T follicular helper cell (primary cell): ENCODE measurements at places on chromosomes 5 and 9.
A peak's percentile ranks its signal among the peaks of the same experiment; 100 is the strongest.

- no peak for DNase-seq
Observed at GRCh38 chr9:18238752-18239447, 235.1 kb upstream of the ADAMTSL1 start.

GRCh38 chr9:97767891-97768290, 70.8 kb upstream of the XPA start:
- DNase-seq, result no peak

DNA sequence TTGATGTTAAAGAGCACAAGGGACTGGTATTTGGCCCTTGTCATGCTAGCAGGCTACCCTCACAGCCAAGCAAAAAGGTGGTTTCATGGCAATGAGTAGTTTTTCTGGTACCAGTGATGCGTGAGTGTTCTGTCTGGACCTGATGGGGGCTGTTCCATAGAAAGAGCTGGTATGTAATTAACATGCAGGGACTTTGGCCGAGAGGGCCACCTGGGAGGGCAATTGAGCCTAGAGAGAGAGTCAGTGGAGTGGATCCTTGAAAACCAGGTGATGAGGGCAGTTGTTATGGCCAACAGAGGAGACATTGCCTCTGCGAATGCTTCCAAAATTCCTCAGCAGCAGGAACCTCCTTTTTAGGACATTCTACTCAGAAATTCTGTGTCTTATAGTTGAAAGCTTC, 383.3 kb downstream of the PSAT1 start:
- DNase-seq, result no peak

- DNase-seq, result no peak
Observed at GRCh38 chr9:84716217-84716616, 46.7 kb downstream of the NTRK2 start.

DNA sequence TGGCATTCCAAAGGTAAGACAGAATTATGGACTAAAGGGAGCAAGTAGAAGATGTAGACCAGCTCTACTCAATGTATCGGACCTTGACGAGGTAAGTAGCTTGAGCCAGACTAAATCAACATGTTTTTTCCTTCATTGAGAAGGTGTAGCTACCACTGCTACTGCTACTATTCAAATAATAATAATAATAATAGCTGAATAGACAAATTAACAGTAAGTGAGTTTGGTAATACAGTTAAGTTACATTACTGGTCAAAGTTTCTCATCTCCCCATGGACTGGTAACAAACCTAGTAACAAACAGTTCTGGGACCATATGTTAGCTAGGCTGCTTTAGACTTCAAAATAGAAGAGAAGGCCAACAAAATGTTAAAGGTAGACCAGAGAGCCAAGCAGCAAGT, 609.2 kb downstream of the TLE1 start:
- DNase-seq, result no peak

DNA sequence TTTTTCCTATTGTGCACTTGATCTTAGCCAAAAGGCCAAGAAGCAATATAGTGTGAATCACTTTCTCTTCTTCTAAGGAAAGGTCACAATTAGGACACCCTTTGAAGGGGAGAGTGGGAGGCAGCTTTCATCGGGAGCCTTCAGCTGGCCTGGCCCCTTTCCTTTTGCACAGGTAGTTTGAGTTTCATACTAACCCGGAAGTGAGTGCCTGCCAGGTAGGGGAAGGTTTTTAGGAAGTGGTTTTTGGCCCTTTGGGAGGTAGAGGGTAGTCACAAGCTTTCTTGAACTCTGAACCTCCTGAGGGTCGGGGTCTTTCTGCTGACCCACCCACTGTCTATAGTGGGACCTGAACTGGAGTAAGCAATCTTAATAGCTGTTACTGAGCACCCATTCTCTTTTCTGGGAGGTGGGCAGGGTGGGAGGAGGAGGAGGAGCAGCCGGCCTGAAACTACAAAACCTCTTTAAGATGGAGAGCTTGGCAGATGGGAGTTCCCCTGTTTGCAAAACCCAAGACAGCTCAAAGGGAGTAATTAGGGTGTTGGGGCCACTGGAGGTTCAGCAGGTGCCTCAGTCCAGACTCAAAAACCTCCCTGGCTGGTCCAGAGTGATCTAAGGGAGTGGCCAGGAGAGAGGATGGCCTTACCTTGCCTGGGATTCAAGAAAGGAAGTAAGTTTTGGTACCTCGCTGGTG, 6.0 kb downstream of the LARP1 start:
- DNase-seq, result peak; percentile 3

DNA sequence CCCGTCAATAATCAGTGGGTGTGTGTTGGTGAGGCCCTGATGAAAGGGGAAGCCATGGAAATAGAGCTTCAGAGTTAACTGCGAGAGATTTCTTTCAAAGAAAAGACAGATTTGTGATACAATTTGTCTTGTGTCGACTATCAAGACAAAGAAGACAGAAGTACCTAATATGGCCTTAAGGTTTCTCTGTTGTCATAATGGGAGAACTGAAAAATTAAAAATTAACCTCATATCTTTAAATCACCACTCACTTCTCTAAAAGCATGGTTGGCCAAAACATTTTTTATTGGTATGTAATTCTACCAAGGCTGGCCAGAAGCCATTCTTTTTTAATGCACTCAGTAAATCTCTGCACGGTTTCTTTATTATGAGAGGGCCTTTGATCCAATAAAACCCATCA, 282.9 kb upstream of the WWC1 start:
- DNase-seq, result no peak

- no peak for DNase-seq
Observed at GRCh38 chr5:141783947-141784296, 94.3 kb downstream of the PCDH1 start.

DNA sequence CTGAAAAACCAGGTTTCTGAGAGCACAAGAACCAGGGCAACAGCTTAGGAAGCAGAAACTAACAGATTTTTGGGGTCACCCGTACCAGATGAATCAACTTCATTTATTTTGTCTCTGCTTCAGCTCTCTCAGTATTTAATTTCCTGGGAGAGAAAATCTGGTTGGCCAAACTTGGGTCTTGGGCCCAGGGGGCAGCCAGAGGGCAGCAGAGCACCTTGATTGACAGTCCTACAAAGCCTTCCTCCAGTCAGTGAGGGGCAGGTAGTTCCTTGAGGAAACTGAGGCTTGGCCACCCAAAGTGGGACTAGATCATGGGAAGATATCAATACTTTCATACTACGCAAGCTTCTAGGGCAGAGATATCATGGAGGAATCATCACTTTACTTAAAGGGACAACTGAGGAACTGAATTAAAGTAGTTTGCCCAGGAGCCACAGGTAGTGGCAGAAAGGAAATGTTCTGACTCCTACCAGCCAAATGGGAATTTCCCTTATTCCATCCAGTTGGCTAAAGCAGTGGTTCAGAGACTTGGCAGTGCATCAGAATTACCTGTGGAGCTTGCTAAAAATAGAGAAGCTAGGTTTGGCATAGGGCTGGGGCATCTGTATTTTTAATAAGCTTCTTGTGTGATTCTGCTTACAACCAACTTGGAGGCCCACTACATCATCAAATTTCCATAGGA, 21.5 kb upstream of the ARHGAP26 start:
- DNase-seq, result peak; percentile 15

DNA sequence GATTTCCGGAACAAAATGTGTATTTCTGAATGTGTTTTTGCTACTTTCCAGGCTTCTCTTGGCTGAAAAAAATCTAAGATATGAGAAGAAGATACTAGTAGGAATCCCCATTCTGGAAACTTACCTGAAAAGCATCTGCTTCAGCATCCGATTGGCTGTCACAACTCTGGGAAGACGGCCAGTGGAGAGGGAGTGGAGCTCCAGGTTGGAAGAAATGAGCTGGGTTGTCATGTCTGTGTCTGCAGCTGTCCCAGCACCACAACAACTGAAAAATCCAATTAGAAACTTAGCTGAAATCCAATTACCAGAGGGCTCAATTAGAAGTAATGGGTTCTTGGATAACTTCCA, 3.0 kb downstream of the PSMB7 start:
- DNase-seq, result no peak

- DNase-seq, result no peak
Observed at GRCh38 chr9:100602342-100602801, 24.5 kb downstream of the CAVIN4 start.

DNA sequence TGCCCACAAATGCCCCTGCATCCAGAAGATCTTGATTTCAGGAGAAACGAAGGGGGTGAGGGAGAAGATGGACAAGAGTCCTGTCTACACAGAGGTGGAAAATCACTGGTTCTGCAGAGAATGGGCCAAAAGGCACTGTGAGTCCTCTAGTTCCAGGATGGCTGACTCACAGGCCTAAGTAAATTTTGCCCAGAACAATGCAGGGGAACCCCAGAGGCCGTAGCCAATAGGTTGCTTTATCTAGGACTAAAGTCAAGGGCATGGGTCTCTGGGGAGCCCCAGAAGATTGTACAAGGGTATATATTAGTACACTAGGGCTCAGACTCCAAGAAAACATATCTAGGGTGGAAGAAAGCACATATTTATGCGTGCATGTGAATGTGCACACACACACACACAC, 98.0 kb downstream of the SLIT3 start:
- no peak for DNase-seq

DNA sequence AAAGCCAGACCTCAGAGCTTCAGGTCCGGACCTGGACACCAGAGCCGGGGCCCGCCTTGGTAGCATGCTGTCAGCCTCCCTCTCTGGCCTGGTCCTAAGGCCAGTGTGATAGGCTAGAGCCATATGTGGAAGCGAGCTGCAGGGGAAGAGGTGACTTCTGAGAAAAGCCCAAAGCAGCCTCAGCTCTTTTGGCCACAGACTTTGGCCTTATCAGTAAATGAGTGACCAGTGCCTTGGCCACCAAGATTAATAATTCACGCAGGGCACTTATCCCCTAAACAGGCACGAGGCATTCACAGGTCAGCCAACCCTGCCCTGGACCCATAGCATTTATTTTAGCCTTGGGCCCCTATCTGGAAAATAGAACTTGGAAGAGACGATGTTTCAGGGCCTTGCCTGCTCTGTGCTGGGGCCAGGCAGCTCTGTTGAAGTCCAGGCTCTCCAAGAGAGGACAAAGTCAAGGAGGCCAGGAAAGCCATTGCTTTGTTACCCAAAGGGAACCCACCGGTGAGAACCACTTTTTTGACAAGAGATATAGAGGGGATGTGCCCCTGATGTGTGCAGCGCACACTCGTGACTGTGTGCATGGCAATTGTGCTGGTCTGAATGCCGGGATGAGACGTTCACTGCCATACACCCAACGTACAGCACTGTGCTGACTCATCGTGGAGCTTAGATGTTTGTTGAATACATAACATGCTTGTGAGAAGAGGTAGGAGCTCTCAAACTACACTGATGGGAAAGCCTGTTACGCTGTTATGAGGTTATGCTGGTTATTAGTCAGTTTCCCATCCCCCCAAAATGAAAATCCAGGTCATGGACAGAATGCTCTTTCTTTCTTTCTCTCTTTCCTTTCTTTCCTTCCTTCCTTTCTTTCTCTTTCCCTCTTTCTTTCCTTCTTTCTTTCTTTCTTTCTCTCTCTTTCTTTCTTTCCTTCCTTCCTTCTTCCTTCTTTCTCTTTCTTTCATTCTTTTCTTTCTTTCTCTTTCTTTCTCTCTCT, 5.0 kb upstream of the SLC34A1 start:
- DNase-seq, result no peak

DNA sequence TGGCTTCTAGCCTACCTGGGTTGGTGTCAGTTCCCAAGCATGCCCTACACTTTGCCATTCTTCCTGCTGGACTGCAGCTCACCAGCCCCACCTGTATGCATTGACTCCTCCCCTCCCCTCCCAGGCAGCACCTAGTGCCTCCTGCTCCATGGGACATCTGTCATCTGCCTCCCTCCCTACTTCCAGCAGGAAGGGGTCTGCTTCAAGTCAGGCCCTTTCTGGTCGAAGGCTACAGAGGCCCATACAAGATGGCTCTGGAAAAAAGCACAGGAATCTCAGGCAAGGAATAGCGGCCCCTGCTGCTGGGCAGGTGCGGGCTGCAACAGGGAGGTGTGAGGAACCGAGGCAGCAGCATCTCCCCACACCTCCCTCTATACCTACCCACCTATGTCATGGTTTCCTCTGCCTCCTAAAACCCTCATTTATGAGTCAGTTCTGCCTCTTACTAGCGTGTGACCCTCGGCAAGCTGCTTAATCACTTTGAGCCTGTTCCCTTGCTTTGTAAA, 19.7 kb downstream of the WWC1 start:
- DNase-seq, result no peak

GRCh38 chr5:168978015-168978414, 322.9 kb downstream of the SLIT3 start:
- no peak for DNase-seq

- no peak for DNase-seq
Observed at GRCh38 chr9:122827761-122828093, 661 bp downstream of the PDCL start.
